ENCODE measurements at places on chromosomes 13 and 19.

DNA sequence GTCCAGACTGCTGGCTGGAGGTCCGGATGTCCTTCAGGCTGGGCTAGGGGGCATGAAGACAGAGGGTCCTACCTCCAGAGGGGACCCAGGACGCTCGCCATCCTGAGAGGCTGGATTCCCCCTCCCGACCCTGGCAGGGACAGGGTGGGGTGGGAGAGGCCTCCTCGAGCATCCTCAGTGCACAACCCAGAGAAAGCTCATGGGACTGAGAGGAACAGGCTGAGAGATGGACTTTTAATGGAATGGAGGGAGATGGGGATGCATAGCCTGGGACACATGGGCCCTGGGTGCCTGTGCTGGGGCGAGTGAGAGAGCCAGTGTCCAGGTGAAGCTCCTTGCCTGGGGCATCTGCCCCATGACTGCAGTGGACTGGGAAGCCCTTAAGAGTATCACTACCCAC is 3.1 kb downstream of the ACTL9 start:
- DNase-seq: no peak

- no peak for DNase-seq
These were observed 17.2 kb upstream of the ZBTB7A start for GRCh38 chr19:4083677-4084546.

- DNase-seq: no peak
These were observed 2.5 kb downstream of the BSG start for GRCh38 chr19:574658-575526.

DNA sequence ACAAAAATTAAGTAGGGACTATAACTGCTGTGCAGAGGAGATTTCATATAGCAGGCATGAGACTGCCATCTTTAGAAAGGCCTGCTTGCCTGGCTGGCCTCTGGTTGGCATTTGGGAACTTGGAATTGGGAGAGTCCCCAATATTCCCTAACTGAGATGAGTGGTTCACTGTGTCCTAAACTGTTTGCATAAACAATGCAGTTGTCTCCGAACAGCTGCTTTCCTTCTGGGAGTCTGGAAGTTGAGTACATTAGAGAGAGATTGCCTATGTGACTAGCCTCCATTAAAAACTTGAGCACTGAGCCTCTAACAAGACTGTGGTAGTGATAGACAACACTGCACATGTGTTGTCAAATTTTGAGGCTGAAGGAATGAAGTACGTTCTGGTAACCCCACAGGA is 47.4 kb downstream of the STOML3 start:
- DNase-seq: no peak

- no peak for DNase-seq
These were observed 1498.8 kb downstream of the SLITRK5 start for GRCh38 chr13:89169951-89170350.

GRCh38 chr13:86870444-86870843 is 800.7 kb upstream of the SLITRK5 start:
- DNase-seq: no peak

- DNase-seq: no peak
These were observed 52.0 kb downstream of the TDRD3 start for GRCh38 chr13:60448907-60449510.

- DNase-seq: no peak
These were observed 231.7 kb downstream of the TUBA3C start for GRCh38 chr13:18949970-18950369.

- no peak for DNase-seq
These were observed 14.0 kb downstream of the CEACAM16 start for GRCh38 chr19:44712864-44713515.

- DNase-seq: no peak
These were observed 10.3 kb downstream of the CELF5 start for GRCh38 chr19:3234800-3235199.

Data from T-helper 2 cell (primary cell).